Activated effector memory CD4-positive, alpha-beta T cell treated with Interleukin-2 at 50 U/mL for 16 hours (primary cell): ENCODE measurements at places on chromosomes 1 and 21.

GRCh38 chr1:184605941-184606340 lies 148.7 kb downstream of the EDEM3 start:
- no peak for DNase-seq

GRCh38 chr21:26528882-26529281 lies 44.2 kb downstream of the CYYR1 start:
- no peak for DNase-seq

DNA sequence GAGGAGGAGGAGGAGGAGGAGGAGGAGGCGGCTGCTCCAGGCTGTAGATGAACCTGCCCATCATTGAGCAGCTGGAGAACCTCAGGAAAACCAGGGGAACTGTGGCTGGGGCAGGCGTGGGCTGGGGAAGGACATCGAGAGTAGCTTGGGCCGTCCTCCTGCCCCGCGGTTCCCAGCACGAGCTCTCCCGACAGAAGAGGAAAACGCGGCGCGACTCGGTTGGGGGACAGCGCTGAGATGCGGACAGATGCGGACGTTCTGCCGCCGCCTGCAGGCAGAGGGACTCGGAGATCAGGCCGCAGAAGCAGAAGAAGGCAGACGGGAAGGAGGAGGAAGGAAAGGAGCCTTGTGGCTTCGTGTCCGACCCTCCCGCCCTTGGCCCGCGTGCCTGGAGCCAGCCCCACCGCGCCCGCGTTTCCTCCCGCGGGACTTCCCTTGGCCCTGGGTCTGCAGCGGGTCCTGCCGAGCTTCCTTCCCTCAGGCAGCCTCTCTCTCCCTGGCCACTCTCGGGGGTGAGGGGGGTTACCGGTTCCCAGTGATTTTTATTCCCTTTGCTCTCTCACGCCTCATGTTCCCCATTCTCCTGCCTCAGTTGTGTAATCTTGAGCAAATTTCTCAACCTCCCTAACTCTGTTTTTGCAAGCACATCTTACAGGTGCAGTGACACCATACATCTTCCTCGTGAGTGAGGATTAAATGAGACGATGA lies 1.7 kb upstream of the TNFRSF9 start:
- DNase-seq = peak; percentile 14

DNA sequence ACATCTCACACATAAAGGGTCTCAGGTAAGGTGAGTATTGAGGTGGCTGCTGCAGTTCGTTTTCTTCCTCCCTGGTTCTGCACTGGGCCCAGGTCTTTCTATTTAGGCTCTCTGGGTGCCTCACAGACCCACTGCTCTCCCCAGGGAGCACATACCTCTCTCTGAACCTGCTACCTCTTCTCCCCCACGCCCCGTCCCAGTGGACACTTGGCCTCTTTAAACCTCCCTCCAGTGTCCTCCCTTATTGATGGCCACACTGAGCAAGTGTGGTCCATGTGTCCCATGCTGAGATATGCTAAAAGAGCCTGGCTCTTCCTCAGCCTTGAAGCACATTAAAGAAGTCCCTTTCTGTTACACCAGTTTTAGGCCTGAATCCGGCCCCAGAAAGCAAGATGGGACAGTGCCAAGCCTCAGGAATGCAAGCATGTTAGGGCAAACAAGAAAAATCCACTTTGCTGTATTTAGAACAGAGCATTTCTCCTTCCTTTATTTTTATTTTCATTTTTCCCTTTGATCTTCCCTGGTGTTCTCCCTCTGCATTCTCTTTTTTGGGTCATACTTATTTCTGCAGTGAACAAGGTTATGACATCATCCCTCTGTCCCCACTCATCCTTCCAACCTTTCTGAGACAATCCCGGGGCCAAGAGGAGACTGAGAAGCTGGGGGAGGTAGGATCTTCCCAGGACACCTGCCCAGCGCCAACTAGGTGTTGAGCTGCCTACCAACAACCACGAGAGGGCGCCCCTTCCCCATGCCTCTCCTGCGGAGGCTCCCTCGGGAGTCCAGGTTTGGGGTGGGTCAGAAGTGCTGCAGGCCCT lies 5.0 kb upstream of the CHI3L2 start:
- DNase-seq = peak; percentile 58

GRCh38 chr1:212968368-212968863 lies 18.1 kb downstream of the VASH2 start:
- DNase-seq = no peak

DNA sequence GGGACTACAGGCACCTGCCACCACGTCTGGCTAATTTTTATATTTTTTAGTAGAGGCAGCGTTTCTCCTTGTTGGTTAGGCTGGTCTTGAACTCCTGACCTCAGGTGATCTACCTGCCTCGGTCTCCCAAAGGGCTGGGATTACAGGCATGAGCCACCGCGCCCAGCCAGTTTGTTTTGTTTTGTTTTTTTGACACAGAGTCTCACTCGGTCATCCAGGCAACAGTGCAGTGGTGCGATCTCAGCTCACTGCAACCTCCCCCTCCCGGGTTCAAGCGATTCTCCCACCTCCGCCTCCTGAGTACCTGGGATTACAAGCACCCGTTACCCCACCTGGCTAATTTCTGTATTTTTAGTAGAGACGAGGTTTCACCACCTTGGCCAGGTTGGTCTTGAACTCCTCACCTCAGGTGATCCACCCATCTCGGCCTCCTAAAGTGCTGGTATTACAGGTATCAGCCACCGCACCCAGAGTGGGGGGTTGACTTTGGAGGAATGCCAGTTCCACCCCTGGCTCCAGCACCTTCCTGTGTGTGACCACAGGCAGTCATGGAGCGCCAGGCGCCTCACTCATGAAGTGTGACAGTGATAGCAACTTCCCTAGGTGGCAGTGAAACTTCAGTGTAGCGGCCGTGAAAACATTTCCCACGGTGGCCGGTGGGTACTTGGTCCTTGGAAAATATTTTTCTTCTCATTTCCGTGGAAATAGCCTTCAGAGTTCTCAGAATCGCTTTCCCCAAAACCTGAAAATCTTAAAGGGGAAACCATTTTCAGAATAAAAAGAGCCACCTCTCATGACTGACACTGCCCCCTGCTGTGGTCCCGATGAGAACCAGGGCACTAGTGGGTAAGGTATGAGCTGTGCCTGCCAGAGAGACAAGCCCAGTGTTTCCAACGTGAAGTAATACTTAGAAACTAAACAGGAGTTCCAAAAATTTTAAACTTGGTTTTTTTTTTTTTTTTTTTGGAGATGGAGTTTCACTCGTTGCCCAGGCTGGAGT lies 48.6 kb downstream of the WDR4 start:
- DNase-seq = no peak

- DNase-seq = no peak
Observed at GRCh38 chr1:214989341-214989740, 93.2 kb upstream of the KCNK2 start.

- no peak for DNase-seq
Observed at GRCh38 chr1:70415882-70416281, 4.8 kb downstream of the CTH start.

DNA sequence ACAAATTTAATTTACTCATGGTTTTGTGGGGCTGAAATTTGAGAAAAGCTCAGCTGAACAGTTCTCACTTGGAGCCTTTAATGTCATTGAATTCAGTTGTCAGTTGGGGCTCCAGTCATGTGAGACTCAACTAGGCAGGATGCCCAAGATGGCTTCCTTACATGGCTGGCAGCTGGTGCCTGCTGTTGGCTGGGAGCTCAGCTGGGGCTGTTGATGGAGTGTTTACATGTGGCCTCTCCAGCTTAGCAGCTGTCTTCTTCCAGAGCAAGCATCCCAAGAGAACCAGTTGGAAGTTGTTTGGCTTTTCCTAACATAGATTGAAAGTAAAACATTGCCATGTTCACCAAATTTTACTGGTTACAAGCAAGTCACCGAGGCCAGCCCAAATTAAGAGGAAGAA lies 81.8 kb upstream of the KCNA3 start:
- DNase-seq = no peak

DNA sequence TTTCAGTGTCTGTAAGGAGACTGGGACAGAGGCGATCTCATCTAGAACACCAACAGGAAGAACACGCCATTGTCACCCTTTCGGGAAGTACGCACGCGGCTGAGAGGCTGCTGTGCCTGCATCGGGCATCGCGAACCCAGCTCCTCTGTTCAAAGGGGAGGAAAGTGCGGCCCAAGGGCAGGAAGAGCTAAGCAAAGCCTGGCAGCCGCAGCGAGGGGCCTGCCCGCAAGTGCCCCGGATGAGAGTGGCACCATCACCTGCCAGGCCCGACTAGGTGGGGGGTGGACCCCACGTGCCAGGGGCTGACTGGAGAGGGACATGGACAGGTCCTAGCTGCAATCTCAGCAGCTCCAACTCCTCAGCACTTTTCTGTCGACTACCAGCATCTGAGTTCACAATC lies 7.5 kb downstream of the TPRG1L start:
- DNase-seq = no peak

GRCh38 chr1:6273380-6273891 lies 12.5 kb upstream of the GPR153 start:
- no peak for DNase-seq

DNA sequence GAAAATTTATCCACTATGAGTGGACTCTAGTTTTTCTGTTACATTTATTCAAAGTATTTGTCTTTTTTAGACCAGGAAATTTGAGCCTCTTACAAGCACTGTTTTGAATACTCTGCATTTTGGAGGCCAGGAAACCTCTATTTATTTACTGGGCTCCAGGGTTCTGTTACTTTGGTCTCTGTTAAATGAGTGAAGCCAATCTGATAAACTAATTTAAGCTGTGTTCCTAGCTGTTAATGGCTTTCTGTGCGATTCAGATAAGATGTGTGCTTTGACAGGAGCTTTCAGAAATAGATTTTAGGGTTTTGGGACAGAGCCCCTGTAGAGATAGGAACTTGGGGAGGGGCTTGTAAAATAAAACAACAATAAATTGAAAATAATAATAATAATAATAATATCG lies 23.9 kb downstream of the ACKR1 start:
- no peak for DNase-seq

- no peak for DNase-seq
Observed at GRCh38 chr1:88800382-88801051, 90.8 kb downstream of the GTF2B start.

GRCh38 chr1:22297999-22298398 lies 153.7 kb upstream of the ZBTB40 start:
- DNase-seq = no peak

- no peak for DNase-seq
Observed at GRCh38 chr1:229041946-229042345, 229.0 kb upstream of the RAB4A start.

DNA sequence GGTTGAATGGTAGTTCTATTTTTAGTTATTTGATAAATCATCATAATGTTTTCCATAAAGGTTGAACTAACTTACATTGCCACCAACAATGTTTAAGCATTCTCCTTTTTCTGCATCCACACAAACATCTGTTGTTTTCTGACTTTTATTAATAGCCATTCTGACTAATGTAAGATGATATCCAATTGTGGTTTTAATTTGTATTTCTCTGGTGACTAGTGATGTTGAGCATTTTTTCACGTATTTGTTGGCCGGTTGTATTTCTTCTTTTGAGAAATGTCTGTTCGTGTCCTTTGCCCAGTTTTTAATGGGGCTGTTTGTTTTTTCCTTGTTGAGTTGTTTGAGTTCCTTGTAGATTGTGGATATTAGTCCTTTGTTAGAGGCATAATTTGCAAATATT lies 24.6 kb upstream of the SLC35F3 start:
- no peak for DNase-seq

- DNase-seq = no peak
Observed at GRCh38 chr21:25405984-25406383, 201.3 kb downstream of the MRPL39 start.

DNA sequence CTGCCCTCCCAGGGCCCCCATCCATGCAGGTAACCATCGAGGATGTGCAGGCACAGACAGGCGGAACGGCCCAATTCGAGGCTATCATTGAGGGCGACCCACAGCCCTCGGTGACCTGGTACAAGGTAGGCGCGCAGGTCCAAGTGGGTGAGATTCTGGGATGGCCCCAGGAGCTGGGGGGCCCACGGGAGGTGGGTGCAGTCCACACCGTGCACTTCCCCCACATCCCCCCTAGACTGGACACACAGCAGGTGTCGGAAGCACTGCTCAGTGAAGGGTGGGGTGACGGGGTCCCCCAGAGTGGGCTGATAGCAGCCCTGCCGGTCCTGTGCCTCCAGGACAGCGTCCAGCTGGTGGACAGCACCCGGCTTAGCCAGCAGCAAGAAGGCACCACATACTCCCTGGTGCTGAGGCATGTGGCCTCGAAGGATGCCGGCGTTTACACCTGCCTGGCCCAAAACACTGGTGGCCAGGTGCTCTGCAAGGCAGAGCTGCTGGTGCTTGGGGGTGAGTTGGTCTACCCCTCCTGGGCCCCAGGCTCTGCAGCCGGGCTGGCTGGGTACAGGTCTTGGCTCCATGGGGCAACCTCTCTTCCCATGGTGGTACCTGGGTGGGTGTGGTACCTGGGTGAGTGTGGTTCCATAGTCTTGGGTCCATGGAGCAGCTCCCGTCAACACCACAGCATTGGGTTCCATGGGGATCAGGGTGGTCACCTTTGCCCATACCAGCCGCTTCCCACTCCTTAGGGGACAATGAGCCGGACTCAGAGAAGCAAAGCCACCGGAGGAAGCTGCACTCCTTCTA lies 40.4 kb downstream of the TRIM11 start:
- no peak for DNase-seq

DNA sequence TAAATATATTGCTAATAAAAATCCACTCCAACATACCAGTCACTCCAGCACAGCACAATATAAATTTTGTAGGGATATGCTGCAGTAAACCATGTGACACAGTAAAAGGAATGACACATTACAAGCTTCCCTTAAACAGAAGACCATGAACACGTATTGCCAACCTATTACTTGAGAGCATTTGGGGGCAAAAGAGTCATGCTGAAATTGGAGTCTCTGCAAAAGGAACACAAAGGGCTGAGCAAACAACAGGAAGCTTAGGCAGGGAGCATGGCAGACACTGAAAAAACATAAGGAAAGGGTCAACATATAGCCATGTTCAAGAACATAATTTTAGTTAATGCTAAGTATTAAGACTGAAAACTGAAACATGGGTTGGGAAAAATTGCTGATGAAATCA lies 214.5 kb downstream of the SMYD3 start:
- no peak for DNase-seq

DNA sequence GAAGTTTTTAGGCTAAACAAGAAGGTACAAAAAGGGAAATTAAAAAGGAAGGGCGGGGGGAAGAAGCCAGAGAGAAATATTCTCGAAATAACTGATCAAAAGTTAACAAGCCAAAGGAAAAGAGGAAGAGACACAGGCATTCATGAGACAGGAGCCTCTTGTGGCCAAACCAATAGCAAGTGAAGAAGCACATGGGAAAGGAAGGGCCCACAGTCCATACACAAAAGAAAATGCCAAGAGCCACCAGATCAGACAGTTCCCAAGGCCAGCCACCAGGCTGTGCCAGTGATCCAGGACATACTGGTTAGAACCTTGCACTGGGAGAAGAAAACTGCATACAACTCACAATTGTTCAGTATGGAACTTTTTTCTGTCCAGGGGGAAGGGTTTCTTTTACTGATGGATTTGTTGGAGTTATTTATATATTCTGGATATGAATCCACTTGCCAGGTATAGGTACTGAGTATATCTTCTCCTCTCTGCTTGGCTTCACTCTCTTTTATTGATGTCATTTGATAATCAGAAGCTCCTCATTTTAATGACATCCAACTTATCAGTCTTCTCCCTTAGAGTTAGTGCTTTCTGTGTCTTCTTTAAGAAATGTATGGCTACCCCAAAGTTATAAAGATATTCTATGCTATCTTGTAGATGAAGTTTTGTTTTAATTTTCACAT lies 76.8 kb downstream of the CD46 start:
- peak; percentile 43 for DNase-seq

- DNase-seq = no peak
Observed at GRCh38 chr1:204219971-204220616, 6.3 kb upstream of the GOLT1A start.
